ENCODE measurements at places on chromosomes 12 and 14. TPM values are rescaled to one million over a fixed set of nuclear protein-coding genes. Genes with fewer than 3 reads are reported as not detected.
A peak's percentile ranks its signal among the peaks of the same experiment; 100 is the strongest.

Gene KCNMB4
- 0.60 TPM for total RNA-seq

Gene LACRT
- not detected for total RNA-seq

Gene AGAP2
- total RNA-seq = 68.6 TPM

Gene ARHGAP9
- total RNA-seq = 248 TPM

Gene TAC3
- total RNA-seq = not detected

Gene HDAC7
- total RNA-seq = 180 TPM

Gene CEBPE
- 0.50 TPM for total RNA-seq

DNA sequence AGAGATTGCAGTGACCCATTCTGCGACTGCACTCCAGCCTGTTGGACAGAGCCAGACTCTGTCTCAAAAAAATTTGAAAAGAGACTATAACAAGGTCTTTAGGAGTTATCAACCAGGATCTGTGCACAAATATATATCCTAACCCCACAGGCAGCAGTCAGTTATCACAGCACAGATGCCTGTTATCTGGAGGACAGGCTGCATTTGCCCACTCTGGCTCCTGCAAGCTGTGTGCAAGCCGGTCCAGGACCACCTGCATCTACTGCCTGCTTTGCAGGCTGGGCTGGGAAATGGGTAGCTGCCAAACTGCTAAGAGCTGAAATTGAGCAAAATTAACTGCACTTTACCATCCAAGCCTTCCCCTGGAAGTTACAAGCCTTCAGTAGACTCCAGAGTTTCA is 21.4 kb upstream of the RCOR1 start:
- no peak overlapping the region for H3K4me3 ChIP-seq
- H3K27ac ChIP-seq = no peak overlapping the region
- H3K36me3 ChIP-seq = no peaks in the 10 kb centered on the region

DNA sequence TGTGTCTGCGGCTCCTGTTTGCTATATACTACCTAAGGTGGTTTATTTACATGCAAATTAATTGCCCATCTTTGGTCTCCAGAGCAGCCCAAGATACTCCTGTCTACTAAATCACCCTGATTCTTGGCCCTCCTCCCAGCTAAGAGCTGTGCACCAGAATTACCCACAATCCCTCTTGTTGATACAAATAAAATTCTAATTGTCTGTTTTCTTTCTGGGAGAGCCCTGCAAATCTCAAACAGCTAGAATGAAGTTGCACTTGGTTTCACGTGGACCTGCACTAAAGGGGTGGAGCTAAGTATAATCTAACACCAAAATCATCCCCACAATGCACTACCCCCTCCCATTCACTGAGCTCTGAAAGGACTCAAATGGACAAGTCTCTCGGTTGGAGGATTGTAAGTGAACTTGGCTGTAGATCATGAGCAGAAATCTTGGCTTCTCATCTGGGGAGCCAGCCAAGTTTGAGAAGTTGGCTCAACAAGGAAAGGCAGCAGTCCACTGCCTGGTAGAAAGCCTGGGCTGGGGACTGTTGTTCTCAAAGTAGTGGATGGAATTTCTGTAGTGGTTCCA is 6.6 kb downstream of the MAX start:
- H3K4me1 ChIP-seq = peaks cover 64% of the 10 kb centered on the region
- peaks cover 77% of the 10 kb centered on the region for H3K36me3 ChIP-seq
- no peak overlapping the region for H3K4me3 ChIP-seq
- no peaks in the 10 kb centered on the region for H3K27me3 ChIP-seq

DNA sequence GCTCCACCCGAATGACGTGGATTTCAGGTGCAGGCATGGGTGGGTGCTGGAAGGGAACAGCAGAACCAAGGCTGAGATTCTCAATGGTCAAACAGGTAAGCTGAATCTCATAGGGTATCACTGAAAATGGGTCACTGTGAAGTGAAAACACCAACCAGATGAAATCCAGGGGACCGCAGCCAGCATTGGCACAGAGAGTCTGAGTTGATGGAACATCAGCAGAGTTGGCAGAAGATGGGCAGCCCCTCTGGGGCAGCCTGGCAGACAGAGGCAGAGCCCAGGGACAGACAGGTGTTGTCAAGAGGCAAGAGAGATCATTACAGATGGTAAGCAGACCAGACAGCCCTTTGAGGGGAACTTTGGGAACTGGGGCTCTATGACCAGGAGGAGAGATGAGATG is 48.0 kb downstream of the ACTN1 start:
- no peak for DNase-seq
- no peak overlapping the region for H3K27ac ChIP-seq
- H3K36me3 ChIP-seq = peaks cover 20% of the 10 kb centered on the region
- H3K4me3 ChIP-seq = no peak overlapping the region

- H3K36me3 ChIP-seq = peaks cover 63% of the 10 kb centered on the region
- no peaks in the 10 kb centered on the region for H3K27me3 ChIP-seq
- H3K4me3 ChIP-seq = no peak overlapping the region
- no peak for DNase-seq
- H3K4me1 ChIP-seq = peaks cover 30% of the 10 kb centered on the region
Measured at GRCh38 chr12:12744546-12745305, 27.6 kb downstream of the CDKN1B start.

- H3K4me1 ChIP-seq = no peaks in the 10 kb centered on the region
- H3K27me3 ChIP-seq = no peaks in the 10 kb centered on the region
- H3K27ac ChIP-seq = no peak overlapping the region
- H3K4me3 ChIP-seq = no peak overlapping the region
Measured at GRCh38 chr12:33431648-33432047, 8.0 kb downstream of the SYT10 start.

DNA sequence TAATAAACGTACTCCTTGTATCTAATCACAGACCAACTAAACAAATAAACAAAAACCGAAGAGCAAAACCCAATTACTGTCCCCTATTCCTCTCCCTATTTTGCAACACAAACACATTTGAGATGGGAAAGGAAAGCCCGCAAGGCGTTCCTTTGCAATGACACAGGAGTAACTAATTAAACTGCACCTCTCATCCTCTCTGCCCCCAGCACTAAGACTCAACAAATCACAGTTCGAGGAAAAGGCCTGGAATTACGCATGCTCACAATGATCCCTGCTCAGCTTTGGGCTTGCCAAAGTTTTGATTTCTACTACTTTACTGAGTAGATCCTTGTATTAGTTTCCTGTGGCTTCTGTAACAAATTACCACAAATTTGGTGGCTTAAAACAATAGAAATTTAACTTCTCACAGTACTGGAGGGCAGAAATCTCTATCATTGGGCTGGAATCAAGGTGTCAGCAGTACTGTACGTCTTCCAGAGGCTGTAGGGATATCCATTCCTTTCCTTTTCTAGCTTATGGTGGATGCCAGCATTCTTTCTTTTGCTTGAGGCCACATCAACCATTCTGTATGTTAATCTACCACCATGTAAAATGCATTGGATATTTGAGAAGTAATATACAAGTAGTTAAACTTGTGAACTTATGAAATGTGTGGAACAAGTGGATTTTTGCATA is 123.0 kb downstream of the NAV3 start:
- H3K4me3 ChIP-seq = no peak overlapping the region

DNA sequence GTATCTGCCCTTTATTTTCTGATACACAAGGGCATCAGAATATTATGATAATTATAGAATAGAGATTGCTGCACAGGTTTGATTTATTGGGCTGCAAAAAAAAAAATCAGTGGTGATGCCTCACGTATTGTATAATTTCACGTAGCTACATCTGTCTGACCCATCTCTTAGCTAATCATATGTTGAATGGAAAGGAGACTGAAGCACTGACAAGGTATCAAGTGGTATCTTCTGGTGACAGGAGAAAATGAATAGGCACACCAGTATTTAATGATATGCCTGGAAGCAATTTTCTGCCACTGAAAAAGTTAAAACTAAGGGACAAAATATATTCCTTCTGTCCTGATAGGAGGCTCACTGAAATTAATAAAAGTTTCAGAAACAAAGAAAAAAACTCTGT is 837.2 kb upstream of the FBXO33 start:
- H3K27me3 ChIP-seq = no peaks in the 10 kb centered on the region
- no peaks in the 10 kb centered on the region for H3K36me3 ChIP-seq
- H3K27ac ChIP-seq = no peak overlapping the region

DNA sequence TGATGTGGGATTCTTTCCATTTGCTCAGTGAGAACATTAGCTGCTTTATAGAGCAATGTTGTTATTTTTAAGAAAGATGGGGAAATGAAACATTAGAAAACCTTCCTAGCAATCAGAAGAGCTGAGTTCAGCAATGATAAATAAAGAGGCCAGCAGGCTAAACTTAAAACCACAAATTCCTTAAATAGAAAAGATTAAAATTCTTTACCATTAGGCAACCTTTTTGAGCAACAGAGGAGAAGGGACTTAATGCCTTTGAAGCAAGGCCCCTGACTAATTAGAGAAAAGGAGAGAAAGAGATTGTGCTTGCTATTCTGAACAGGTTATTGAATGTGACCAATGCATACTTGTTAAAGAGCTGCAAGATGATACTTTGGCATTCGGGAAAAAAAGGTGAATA is 160.8 kb upstream of the LMO3 start:
- no peak overlapping the region for H3K27ac ChIP-seq
- no peak overlapping the region for H3K4me3 ChIP-seq
- H3K36me3 ChIP-seq = no peaks in the 10 kb centered on the region
- H3K27me3 ChIP-seq = no peaks in the 10 kb centered on the region

DNA sequence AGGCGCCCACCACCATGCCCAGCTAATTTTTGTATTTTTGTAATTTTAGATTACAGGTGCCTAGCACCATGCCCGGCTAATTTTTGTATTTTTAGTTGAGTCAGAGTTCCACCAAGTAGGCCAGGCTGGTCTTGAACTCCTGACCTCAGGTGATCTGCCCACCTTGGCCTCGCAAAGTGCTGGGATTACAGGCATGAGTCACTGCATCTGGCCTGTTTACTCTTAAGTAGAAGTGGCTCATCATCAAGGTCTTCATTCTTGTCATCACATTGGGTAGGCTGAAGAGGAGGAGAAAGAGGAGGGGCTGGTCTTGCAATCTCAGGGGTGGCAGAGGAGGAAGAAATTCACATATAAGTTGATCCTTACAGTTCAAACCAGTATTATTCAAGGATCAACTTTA is 152.4 kb upstream of the ATP2B1 start:
- DNase-seq = no peak
- no peaks in the 10 kb centered on the region for H3K27me3 ChIP-seq
- peaks cover 29% of the 10 kb centered on the region for H3K36me3 ChIP-seq
- peaks cover 47% of the 10 kb centered on the region for H3K4me1 ChIP-seq

DNA sequence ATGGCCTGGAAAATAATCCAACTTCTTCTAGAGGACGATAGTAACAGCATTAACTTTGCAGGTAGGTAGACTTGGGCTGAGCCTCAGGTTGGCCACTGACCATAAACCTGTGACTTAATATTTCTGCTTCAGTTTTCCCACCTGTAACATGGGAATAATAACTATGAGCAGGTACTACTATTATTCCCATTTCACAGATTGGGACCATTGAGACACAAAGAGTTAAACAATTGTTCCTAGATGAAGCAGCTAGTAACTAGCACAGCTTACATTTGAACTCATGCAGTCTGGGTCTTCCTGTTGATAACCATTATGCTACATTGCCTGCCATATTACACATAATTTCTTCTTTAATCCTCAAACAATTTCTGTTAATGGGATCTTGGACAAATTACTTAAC is 217.7 kb downstream of the NUAK1 start:
- no peak overlapping the region for H3K4me3 ChIP-seq
- H3K4me1 ChIP-seq = no peaks in the 10 kb centered on the region
- H3K27me3 ChIP-seq = peaks cover 8% of the 10 kb centered on the region
- H3K27ac ChIP-seq = no peak overlapping the region

- H3K4me1 ChIP-seq = no peaks in the 10 kb centered on the region
- no peaks in the 10 kb centered on the region for H3K27me3 ChIP-seq
- no peak overlapping the region for H3K27ac ChIP-seq
- no peak for DNase-seq
Measured at GRCh38 chr14:98350213-98350612, 921.8 kb downstream of the BCL11B start.

- no peaks in the 10 kb centered on the region for H3K27me3 ChIP-seq
- no peak overlapping the region for H3K4me3 ChIP-seq
Measured at GRCh38 chr12:104641862-104642261, 185.1 kb downstream of the CHST11 start.

DNA sequence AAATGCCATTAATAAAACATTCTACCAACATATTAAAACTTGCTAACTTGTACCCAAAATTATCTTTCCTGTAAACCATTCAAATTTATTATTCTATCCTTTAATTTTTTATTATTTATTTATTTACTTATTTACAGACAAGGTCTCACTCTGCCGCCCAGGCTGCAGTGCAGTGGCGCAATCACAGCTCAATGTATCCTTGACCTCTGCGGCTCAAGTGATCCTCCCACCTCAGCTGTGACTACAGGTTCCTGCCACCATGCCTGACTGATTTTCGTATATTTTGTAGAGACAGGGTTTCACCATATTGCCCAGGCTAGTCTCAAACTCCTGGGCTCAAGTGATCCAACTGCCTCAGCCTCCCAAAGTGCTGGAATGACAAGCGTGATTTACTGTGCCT is 20.4 kb upstream of the LIN7A start:
- no peak overlapping the region for H3K4me3 ChIP-seq
- H3K27ac ChIP-seq = no peak overlapping the region
- H3K36me3 ChIP-seq = no peaks in the 10 kb centered on the region

- H3K4me3 ChIP-seq = peak overlapping the region; percentile 48
- no peaks in the 10 kb centered on the region for H3K27me3 ChIP-seq
- H3K36me3 ChIP-seq = peaks cover 2% of the 10 kb centered on the region
- H3K4me1 ChIP-seq = peaks cover 37% of the 10 kb centered on the region
Measured at GRCh38 chr12:685388-685787, 22.1 kb upstream of the NINJ2 start.

DNA sequence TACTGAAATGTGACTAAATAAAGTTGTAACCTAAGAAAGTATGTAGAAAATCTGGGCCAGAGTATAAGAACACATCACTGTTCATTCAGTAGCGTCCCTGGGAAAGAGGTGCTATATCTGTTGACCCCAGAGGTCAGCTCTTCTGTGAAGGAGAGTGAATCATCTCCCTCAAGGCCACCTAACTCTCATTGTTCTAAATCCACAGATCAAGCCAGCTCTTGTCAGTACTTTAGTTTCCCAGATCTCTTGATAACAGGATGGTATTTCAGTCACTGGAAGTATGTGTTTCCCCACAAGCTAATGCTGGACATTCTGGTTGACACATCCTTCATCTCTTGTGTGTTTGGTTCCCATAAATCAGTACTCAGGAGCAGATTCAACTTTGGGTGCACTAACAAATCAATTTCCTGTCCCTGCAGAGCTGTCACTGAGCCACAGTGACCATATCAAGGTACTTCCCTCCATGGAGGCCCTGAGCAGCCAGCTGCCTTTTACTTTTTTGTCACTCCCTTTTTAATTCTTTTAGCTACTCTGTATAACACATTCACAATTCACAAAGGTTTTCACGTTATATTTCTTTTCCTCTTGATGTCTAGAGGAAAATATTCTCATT is 7.8 kb downstream of the KRT1 start:
- no peaks in the 10 kb centered on the region for H3K36me3 ChIP-seq
- peaks cover 13% of the 10 kb centered on the region for H3K27me3 ChIP-seq

DNA sequence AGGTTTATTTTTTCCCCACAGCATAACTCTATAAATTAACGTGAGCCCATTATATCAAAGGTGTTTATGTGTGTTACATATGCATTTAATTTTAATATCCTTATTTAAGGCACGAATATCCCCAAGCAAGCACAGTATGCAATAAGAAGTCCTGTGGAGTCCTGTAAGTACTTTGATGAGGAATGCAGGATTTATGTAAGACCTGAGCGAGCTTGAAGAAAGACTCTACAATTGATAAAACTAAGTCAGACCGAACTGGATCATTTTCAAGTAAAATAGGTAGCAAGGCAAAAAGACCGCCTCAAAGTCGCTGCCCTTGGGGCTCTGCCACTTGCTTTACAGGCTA is 755 bp downstream of the SLC25A21 start:
- H3K27me3 ChIP-seq = peaks cover 16% of the 10 kb centered on the region
- H3K36me3 ChIP-seq = no peaks in the 10 kb centered on the region
- peaks cover 4% of the 10 kb centered on the region for H3K4me1 ChIP-seq
- no peak overlapping the region for H3K4me3 ChIP-seq
- H3K27ac ChIP-seq = no peak overlapping the region

All from activated CD8-positive, alpha-beta T cell treated with anti-CD3 and anti-CD28 coated beads, Interleukin-2, amount 10 ng/mL, durations not matched to agents 7 days and 5 days (primary cell).